ENCODE measurements at places on chromosomes 11 and 22.

DNA sequence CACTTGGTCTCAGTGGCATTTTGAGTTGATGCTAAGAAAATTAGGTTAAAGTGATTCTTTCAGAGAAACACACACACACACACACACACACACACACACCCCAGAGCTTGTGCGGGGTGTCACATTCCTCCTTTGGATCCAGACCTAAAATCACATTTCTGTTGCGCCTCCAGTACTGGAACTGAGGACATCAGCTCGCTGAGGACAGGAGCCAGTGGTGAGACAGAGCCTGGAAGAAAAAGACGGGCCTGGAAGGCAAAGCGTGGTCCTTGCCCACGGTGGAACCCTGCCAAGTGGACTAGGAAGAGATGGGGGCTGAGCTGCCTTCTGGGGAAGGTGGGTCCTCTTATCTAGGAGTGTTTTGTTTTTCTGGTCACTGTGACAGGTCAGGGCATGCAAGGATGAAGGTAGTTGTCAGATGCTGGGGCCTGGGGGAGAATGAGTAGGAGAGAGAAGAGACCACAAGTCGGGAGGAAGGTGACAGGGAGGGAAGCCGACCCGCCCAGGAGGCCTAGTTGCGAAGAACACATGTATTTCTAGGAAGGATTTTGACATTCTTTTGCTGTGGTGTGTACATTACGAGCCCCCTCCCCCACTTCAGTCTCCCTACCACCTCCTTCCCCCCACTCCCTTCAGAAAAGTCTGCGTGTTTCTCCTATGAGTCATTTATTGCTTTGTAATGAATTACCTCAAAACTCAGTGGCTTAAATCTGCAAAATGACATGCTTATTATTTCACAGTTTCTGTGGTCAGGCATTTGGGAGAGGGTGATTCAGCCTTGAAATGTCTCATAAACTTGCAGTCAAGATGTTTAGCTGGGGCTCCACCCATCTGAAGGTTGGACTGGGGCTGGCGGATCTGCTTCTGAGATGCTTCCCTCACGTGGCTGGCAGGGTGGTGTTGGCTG, 4.8 kb upstream of the ELFN2 start:
- no peak overlapping the region for H3K27ac ChIP-seq
- H3K27me3 ChIP-seq: peaks cover 18% of the 10 kb centered on the region
- no peak for DNase-seq
- no peak overlapping the region for H3K4me3 ChIP-seq

- H3K36me3 ChIP-seq: peaks cover 18% of the 10 kb centered on the region
- H3K27ac ChIP-seq: no peak overlapping the region
- no peak for DNase-seq
- H3K27me3 ChIP-seq: no peaks in the 10 kb centered on the region
These were observed 213.6 kb downstream of the DBX1 start for GRCh38 chr11:19946681-19947080.

- DNase-seq: no peak
- no peaks in the 10 kb centered on the region for H3K4me1 ChIP-seq
- no peaks in the 10 kb centered on the region for H3K36me3 ChIP-seq
- H3K4me3 ChIP-seq: no peak overlapping the region
These were observed 80.8 kb downstream of the ALX4 start for GRCh38 chr11:44229098-44229497.

- H3K4me3 ChIP-seq: no peak overlapping the region
- H3K4me1 ChIP-seq: no peaks in the 10 kb centered on the region
- H3K27ac ChIP-seq: no peak overlapping the region
These were observed 34.1 kb downstream of the MB start for GRCh38 chr22:35582861-35583670.

DNA sequence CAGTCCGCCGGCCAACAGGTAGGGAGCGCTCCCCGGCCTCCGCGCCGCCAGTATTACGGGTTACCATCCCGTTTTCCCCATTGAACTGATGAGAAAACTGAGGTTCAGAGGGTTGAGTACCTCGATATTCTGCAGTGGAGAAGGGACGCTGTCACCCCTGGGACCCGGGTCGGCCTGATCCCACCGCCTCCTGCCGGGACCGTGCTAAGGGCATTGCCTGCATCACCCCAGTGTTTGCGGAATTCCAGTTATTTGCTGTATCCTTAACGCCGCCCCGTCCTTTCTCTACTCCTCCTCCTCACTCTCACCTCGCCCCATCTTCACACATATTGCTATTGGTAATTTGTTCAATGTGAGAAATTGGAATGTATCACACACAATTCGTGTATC, 370 bp upstream of the A4GALT start:
- no peak for DNase-seq
- H3K36me3 ChIP-seq: no peaks in the 10 kb centered on the region
- H3K27me3 ChIP-seq: peaks cover 50% of the 10 kb centered on the region
